ENCODE measurements at places on chromosomes 4 and X.

DNA sequence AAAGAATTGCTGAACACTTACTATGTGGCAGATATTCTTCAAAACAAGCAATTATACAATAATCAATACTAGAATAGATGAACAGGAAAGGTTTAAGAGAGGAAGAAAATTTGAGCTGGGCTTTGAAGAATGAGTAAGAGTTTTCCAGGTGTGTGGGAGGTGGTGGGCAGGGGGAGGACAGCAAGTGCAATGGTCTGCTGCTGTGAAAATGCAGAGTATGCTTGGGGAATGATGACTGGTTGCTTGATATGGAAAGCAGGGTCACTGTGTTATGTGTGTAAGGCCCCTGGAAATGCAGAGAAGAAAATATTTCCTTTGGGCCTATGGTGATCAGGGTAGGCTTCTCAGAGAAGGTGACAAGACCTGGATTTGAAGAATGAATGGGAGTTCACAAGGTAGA is 300.3 kb downstream of the CAMK2D start:
- DNase-seq = no peak

- DNase-seq = no peak
Measured at GRCh38 chrX:30278365-30278764, 30.8 kb downstream of the NR0B1 start.

DNA sequence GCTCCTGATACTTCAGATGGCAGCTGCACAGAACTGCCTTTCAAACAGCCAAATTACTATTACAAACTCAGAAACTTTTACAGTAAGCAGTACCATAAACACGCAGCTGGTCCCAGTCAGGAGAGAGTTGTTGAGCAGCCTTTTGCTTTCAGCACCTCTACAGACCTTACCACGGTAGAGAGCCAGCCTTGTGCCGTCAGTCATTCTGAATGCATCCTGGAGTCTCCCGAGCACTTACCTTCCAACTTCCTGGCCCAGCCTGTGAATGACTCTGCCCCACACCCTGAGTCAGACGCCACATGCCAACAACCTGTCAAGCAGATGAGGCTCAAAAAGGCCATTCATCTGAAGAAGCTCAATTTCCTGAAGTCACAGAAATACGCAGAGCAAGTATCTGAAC is 12.4 kb downstream of the ZBTB49 start:
- no peak for DNase-seq

- DNase-seq = no peak
Measured at GRCh38 chr4:80101071-80101791, 28.2 kb upstream of the ANTXR2 start.

DNA sequence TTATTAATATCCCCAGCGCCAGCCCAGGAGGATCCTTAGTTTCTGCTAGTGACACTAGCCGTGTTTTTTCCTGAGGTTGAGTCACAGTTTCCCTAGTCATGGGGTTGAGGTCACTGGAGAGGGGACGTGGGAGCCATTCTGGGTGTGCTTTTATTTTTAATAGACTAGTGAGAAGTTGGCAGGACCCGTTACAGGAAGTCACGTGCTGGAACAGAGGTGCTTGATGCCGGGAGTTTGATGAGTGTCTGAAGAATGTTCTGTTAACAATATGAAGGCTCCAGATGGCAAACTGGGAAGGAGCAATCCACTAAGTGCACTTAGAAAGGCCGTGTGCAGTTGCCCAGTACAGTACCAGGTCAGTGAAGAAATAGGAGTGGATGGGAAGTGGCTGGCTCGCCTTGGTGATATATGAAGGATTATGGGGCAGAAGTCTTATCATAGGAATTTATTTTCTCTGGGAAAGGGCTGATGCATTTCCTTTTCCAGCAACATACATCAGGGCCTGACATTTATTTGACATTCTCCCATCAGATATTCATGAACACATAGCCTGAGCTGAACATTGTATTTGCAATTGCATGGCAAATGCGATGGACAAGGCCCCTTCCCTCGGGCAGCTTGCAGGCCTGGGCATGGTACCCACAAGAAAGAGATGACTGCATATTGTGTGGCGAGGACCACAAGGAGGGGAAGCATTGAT is 291.8 kb downstream of the FBXW7 start:
- peak; percentile 54 for DNase-seq

- DNase-seq = no peak
Measured at GRCh38 chr4:62881901-62882300, 1527.3 kb downstream of the TECRL start.

All from heart left ventricle (tissue), 16 donors.